ENCODE measurements at places on chromosomes 2 and 18.

GRCh38 chr2:9099341-9099751 lies 95.9 kb upstream of the MBOAT2 start:
- H3K36me3 ChIP-seq: no peaks in the 10 kb centered on the region
- H3K27ac ChIP-seq: no peak overlapping the region
- peaks cover 3% of the 10 kb centered on the region for H3K27me3 ChIP-seq
- no peak for DNase-seq

- peaks cover 28% of the 10 kb centered on the region for H3K36me3 ChIP-seq
- DNase-seq: no peak
- H3K4me1 ChIP-seq: no peaks in the 10 kb centered on the region
- no peak overlapping the region for H3K27ac ChIP-seq
These were observed 38.8 kb downstream of the CENPO start for GRCh38 chr2:24832073-24832461.

DNA sequence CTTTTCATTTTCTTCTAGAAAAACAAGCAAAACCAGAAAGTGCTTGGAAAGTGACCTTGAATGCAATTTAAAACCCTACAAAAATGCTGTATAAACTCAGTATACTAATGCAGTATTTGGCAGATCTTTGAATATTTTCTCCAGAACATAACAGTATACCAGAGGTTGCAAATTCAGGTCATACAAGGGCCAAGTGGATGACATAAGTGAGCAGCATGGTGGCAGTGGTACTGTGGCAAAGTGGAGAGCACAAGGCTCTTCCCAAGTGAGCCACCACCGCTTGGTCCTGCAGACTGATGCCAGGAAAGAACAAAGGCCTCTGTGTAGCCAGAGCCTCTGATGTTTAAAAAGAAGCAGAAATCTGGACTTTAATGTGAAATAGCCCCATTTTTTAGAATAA lies 33.1 kb downstream of the METTL4 start:
- H3K36me3 ChIP-seq: peaks cover 21% of the 10 kb centered on the region
- H3K4me1 ChIP-seq: no peaks in the 10 kb centered on the region
- no peak for DNase-seq
- no peaks in the 10 kb centered on the region for H3K27me3 ChIP-seq

GRCh38 chr2:231717281-231718171 lies 9.2 kb downstream of the PTMA start:
- no peak for DNase-seq
- H3K36me3 ChIP-seq: no peaks in the 10 kb centered on the region
- no peak overlapping the region for H3K4me3 ChIP-seq
- no peaks in the 10 kb centered on the region for H3K27me3 ChIP-seq
- H3K27ac ChIP-seq: no peak overlapping the region

DNA sequence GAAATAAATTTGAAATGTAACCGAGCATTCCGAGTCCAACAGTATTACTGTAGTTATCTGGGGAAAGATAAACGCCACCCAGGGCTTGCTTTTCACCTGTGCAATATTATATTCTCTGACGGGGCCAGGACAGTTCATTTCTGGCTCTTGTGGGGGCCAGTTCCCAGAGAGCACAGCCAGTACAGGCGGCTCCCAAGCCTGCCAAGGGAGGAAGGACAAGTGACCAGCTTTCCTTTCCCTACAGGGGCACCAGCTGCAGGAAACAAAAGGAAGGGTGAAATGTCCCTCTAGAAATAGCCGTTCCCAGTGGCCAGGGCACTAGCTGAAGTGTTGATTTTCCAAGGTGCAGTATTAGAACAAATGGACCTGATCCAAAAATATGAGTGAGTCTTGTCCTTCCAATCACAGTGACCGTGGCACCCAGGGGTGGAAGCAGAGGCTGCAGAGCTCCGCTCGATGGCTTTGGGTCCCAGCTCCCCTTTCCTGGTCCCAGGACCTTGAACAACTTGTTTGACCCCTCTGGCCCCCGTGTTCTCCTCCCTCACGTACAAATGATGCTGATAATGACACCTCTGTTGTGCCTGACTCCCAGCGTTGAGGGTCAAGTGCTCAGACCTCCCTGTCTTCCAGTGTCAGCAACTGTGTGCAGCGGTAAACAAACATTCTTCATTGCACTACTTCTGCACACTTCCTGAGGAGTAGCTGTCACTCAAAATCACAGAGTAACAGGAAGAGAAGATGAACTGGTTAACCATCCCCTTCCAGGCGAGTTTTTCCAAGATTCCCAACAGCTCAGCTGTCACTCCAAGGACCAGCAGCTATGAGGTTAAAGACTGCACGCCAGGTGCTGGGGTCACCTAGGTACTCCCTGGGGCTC lies 40.9 kb downstream of the GYPC start:
- H3K27ac ChIP-seq: no peak overlapping the region
- no peak for DNase-seq
- H3K36me3 ChIP-seq: peaks cover 34% of the 10 kb centered on the region
- H3K4me1 ChIP-seq: no peaks in the 10 kb centered on the region
- no peaks in the 10 kb centered on the region for H3K27me3 ChIP-seq

- peaks cover 5% of the 10 kb centered on the region for H3K4me1 ChIP-seq
- no peaks in the 10 kb centered on the region for H3K27me3 ChIP-seq
- no peak overlapping the region for H3K4me3 ChIP-seq
- DNase-seq: no peak
These were observed 11.3 kb upstream of the DES start for GRCh38 chr2:219406861-219407230.

GRCh38 chr2:133063775-133064174 lies 393.8 kb upstream of the LYPD1 start:
- no peak overlapping the region for H3K4me3 ChIP-seq
- no peaks in the 10 kb centered on the region for H3K36me3 ChIP-seq
- no peaks in the 10 kb centered on the region for H3K27me3 ChIP-seq
- H3K4me1 ChIP-seq: no peaks in the 10 kb centered on the region
- H3K27ac ChIP-seq: no peak overlapping the region

GRCh38 chr18:42813570-42813969 lies 301.9 kb downstream of the RIT2 start:
- H3K27ac ChIP-seq: no peak overlapping the region
- no peaks in the 10 kb centered on the region for H3K36me3 ChIP-seq
- H3K27me3 ChIP-seq: no peaks in the 10 kb centered on the region
- no peak overlapping the region for H3K4me3 ChIP-seq

DNA sequence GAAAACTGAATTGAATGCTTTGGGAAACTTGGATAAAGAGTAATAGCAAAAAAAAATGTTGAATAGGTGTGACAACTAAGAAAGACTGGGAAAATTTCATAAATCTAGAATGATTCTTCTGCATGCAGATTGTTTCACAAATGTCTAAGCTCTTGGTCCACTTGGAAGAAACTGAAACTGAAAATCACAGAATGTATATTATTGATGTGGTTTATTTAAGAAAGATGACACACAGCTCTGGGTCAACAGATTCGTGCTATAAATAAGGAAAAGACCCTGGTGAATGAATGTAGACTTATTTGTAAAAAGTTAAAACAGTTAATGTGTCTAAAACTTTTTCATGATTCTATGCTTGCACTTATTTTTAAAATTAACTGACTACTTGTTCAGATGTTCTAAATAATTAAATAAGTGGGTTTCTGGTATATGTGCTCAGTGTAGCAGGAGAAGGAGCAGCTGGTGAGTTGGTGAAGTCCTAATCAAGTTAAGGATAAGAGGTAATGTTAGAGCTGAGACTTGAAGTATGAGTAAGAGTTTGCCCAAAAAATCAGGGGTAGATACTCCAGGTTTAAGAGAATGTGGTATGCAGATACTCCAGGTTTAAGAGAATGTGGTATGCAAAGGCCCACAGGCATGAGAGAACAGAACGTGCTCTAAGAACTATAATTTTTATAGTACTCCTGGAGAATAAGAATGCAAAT lies 24.5 kb downstream of the UGP2 start:
- peaks cover 7% of the 10 kb centered on the region for H3K4me1 ChIP-seq
- H3K36me3 ChIP-seq: peaks cover 15% of the 10 kb centered on the region
- no peak overlapping the region for H3K27ac ChIP-seq
- H3K4me3 ChIP-seq: no peak overlapping the region

DNA sequence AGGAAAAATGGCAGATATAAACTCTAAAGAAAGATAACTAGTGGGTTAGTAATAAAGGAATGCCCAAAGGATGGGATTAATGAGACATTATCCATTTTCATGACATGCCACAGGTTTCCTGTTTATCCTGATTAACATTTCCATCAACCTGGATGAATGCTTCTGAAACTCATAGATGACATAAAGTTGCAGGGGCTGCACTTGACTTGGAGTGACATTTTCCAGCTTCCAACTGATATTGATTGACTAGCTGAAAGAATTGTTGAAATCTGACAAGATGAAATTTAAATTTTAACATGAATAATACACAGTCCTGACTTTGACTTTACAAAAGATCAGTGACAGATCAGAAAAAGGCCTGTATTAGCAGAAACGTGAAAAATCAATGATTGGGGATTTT lies 214.2 kb downstream of the DCC start:
- no peaks in the 10 kb centered on the region for H3K36me3 ChIP-seq
- DNase-seq: no peak
- no peaks in the 10 kb centered on the region for H3K27me3 ChIP-seq

DNA sequence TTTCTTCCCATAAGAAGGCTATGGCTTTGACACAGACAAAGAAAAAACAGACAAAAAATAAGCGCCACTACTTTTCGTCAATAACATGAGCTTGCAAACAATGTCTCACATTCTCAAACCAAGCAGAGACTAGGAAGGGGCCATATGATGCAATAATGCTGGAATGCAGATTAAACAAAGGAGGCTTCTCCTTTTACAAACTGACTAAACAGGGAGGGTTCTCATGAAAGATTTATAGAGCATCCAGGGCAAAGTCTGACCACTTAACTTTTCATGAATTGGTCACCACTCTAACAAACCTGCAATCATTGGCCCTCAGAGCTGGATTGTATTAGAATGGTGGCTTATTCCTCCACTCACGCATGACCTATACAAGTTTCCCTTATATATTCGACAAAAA lies 663.3 kb upstream of the CHAC2 start:
- H3K4me1 ChIP-seq: no peaks in the 10 kb centered on the region
- no peak for DNase-seq
- no peaks in the 10 kb centered on the region for H3K36me3 ChIP-seq
- H3K27ac ChIP-seq: no peak overlapping the region
- H3K27me3 ChIP-seq: no peaks in the 10 kb centered on the region
- no peak overlapping the region for H3K4me3 ChIP-seq

GRCh38 chr2:42176992-42177738 lies 8.0 kb downstream of the EML4 start:
- peaks cover 21% of the 10 kb centered on the region for H3K4me1 ChIP-seq
- H3K27me3 ChIP-seq: no peaks in the 10 kb centered on the region
- peaks cover 7% of the 10 kb centered on the region for H3K36me3 ChIP-seq
- no peak for DNase-seq
- no peak overlapping the region for H3K4me3 ChIP-seq
- no peak overlapping the region for H3K27ac ChIP-seq

- no peak overlapping the region for H3K27ac ChIP-seq
- H3K4me1 ChIP-seq: no peaks in the 10 kb centered on the region
- H3K27me3 ChIP-seq: no peaks in the 10 kb centered on the region
- H3K36me3 ChIP-seq: no peaks in the 10 kb centered on the region
- no peak for DNase-seq
These were observed 186.0 kb downstream of the DIS3L2 start for GRCh38 chr2:232147440-232148077.

- H3K27me3 ChIP-seq: no peaks in the 10 kb centered on the region
- no peak overlapping the region for H3K4me3 ChIP-seq
- no peaks in the 10 kb centered on the region for H3K4me1 ChIP-seq
- no peak overlapping the region for H3K27ac ChIP-seq
These were observed 21.9 kb downstream of the SLC25A52 start for GRCh38 chr18:31738460-31739407.

DNA sequence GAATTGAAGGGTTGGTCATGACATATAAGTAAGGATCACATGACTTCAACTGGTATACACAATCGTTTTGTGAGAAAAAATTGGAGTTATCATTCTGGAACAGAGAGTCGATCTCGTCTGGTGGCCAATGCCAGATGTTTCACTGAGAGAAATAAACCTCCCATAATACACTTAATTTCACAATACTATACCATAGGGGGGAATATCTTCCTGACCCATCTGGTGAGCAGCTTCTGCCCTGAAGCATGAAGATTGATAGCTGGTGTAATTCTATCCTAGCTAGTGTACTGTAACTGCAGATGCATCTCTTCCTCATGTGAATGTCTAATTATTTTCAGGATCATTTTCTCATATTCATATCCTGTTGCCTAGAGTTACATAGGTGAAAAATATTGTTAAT lies 15.7 kb upstream of the CDH7 start:
- no peaks in the 10 kb centered on the region for H3K36me3 ChIP-seq
- no peaks in the 10 kb centered on the region for H3K4me1 ChIP-seq
- no peak overlapping the region for H3K4me3 ChIP-seq
- H3K27ac ChIP-seq: no peak overlapping the region
- H3K27me3 ChIP-seq: no peaks in the 10 kb centered on the region

DNA sequence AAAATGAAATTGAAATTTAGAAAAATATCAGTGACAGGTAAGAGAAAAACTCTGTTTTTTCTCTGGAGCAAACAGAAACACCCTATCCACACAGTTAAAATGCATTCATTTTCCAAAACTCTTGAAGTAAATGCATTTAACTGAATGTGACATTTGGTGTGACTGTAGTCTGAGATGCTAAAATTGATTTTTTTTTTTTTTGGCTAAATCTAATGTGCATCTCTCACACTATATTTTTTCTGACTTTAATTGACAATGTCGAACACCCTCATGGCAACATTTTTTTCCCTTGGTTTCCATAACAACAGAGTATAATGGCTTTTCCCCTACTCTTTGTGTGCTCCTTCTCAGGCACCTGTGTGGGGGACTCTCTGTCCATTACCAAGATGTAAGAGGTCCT lies 366.4 kb downstream of the XIRP2 start:
- H3K4me1 ChIP-seq: no peaks in the 10 kb centered on the region
- no peak overlapping the region for H3K27ac ChIP-seq
- no peaks in the 10 kb centered on the region for H3K27me3 ChIP-seq

- H3K4me1 ChIP-seq: no peaks in the 10 kb centered on the region
- no peak overlapping the region for H3K27ac ChIP-seq
- DNase-seq: no peak
- no peaks in the 10 kb centered on the region for H3K27me3 ChIP-seq
These were observed 42.4 kb downstream of the HK2 start for GRCh38 chr2:74876081-74876886.

GRCh38 chr18:48949050-48949605 lies 1.6 kb downstream of the SMAD7 start:
- H3K36me3 ChIP-seq: no peaks in the 10 kb centered on the region
- H3K4me1 ChIP-seq: peaks cover 42% of the 10 kb centered on the region
- peak; percentile 65 for DNase-seq
- H3K27ac ChIP-seq: peak overlapping the region; percentile 66

GRCh38 chr2:237475704-237476141 lies 11.3 kb upstream of the MLPH start:
- H3K4me3 ChIP-seq: peak overlapping the region; percentile 62
- H3K36me3 ChIP-seq: no peaks in the 10 kb centered on the region
- no peaks in the 10 kb centered on the region for H3K27me3 ChIP-seq
- no peak overlapping the region for H3K27ac ChIP-seq
